ENCODE measurements at places on chromosomes 12 and 14.

DNA sequence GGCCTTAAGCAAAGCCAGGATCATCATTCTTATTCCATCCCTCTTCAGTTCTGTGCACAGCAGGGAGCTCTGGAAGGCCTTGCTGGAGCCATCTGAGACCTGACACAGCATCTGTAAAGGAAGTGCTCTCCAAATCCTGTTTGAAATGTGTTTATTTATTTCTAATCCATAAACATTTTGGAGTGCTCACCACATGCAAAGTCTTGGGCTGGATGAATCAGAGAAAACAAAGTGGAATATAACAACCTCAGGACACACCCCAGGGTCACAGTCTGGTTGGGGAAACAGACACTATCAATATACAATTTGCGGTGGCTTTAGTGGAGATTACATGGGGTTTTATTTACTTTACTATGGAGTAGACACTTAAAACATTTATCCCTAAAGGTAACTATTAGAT, 54.3 kb downstream of the BMP4 start:
- no peak for DNase-seq

DNA sequence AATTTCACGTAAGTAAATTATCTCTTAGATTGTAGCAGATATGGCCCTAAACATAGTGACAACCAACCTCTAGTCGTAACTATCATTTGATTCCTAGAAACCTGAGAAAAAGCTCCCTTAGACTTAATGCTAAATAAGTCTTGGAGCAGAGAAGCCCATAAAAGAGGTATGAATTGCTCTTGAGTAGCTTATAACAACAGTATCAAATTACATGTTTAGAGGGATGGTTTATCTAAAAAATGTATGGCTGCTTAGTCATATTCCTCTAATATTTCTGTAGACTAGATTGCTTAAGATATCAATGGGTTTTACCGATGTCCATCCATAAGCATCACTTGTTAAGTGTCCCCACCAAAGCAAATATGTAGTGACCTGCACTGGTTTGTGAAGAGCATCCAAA, 259.7 kb downstream of the NELL2 start:
- no peak for DNase-seq

DNA sequence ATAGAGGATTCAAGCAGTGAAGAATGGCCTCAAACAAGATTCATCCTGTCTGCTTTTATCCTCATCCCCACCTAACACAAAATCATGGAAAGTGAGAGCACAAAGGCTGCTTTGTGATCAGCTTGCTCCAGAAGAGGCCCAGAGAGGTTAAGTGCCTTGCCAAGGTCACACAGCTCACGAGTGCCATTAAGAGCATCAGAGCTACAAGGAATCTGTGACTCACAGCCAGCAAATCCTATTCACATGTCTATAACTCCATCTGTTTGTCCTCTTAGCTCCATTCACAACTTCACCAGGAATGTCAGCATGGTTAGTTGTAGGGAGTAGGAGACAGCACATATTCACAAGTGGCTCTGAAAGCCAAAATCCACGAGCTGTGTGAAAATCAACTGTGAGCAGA, 79.8 kb downstream of the TTC9 start:
- DNase-seq, result no peak

- no peak for DNase-seq
These were observed 9.5 kb downstream of the PCNX1 start for GRCh38 chr14:70916799-70917198.

GRCh38 chr12:91804533-91804932, 341.1 kb downstream of the BTG1 start:
- no peak for DNase-seq

DNA sequence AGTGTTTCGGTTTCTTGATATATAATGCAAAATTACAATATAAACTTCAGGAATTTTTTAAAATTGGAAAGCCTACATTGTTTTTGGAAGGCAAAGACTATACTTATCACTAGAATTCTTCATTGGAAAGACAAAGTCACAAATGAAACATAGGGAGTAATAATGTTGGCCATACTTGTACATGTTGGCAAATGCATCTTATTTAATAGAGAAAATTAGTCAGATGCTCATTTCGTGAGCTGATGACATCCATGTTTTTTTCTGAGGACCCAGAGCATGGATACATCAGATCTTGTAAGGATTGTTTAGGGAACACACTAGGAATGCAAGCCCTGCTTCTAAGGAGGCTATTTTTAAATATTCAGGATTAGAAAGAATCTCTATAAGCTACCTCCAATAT, 4.6 kb upstream of the SLC15A5 start:
- DNase-seq, result no peak

- DNase-seq, result no peak
These were observed 80.4 kb upstream of the KCNA1 start for GRCh38 chr12:4829161-4829792.

GRCh38 chr12:12212769-12213168, 54.1 kb downstream of the LRP6 start:
- DNase-seq, result no peak

DNA sequence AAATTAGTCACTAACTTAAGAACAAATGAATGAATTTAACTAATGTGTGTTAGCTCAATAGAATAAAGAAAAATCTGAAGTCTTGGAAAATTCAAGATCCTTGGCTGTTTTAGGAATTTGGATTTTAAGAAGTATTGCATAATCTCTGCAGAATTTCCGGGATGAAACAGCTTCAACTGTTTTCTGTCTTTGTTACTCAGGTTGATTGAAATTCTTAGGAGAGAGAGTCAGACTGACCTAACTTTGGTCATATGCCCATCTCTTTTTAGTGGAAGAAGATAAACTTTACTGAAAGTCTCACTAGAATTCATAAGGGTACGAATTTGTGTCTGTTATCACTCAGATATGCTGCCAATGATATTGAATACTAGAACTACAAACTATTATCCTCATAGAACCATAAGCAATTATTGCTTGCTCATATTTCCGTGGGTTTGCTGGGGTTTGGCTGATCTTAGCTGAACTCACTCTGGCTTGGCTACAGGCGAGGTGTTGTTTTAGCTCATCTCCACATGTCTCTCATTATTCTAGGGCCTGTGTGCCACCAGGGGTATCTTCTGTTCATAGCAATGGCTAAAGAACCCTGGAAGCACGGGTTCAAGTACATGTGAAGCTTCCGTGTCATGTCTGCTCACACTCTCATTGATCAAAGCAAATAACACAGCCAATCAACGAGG, 257.4 kb upstream of the NOVA1 start:
- no peak for DNase-seq

Measured in coronary artery (tissue), 2 donors.